Panc1 (cell line): ENCODE measurements at places on chromosomes 2 and 18.

- DNase-seq = no peak
Observed at GRCh38 chr2:30321466-30321865, 90.1 kb downstream of the LBH start.

GRCh38 chr2:158973116-158973956 is 4.9 kb downstream of the TANC1 start:
- DNase-seq = no peak

- DNase-seq = no peak
Observed at GRCh38 chr2:16303761-16304160, 361.9 kb downstream of the CYRIA start.

DNA sequence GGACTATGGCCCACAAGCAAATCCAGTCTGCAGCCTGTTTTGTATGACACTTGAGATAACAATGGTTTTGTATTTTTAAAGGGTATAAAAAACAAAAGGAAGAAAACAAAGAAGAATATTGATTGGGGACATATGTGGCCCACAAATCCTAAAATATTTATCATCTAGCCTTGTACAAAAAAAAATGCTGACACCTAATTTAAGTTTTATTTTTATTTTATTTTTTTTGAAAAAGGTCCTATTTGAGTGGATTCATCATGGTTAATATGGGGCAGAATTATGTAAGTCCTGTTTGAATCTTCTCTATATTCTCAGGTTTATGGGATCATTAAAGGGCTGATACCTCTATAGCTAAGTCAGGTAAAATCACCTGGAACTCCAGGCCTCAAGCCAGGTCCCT is 525.7 kb downstream of the LRP1B start:
- DNase-seq = no peak

DNA sequence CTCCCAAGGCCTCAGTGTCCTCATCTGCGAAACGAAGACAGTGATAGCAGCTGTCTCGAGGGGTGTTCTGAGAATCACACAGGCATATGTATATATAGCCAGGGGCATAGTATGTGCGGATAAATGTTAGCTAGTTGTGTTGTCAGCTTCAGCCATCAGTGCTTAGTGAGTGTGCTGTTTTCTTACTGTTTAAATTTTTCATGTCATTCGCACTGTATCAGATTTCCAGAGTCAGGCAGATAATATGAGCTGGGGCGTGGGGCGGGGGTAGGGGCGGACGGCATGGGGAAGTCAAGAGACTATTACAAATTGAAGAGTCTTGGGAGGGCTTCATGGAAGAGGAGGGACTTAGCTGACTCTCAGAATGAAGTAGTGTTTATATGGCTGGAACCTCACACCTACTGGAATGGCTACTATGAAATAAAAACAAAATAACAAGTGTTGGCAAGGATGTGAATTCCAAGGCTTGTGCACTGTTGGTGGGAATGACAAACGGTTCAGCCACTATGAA is 7.0 kb downstream of the TRAPPC12 start:
- no peak for DNase-seq

- DNase-seq = no peak
Observed at GRCh38 chr2:206642075-206643025, at the start of gene FAM237A. Gene FAM237A (plus strand): TSS chr2:206642487. CDS start chr2:206644237, 1,750 bp downstream.

GRCh38 chr2:171630812-171631626 is 56.2 kb upstream of the DYNC1I2 start:
- DNase-seq = no peak

DNA sequence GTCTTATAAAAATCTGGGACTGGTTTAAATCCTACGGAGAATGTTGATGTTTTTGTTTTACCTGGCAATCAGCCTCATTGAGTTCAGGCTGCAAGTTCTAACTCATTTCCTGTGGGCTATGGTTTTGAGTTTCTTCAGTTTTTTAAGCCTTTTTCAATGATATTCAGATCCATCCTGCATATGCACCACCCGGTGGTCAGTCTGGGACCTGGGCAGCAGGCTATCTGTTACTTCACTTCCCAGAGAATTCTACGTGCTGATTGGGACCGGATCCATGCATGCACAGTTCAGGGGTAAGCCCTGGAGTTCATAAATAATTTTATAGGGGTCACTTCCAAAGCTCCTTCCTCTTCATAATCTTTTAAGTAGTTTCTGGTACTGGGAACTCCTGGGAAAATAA is 339.2 kb upstream of the HNRNPA3 start:
- DNase-seq = no peak

DNA sequence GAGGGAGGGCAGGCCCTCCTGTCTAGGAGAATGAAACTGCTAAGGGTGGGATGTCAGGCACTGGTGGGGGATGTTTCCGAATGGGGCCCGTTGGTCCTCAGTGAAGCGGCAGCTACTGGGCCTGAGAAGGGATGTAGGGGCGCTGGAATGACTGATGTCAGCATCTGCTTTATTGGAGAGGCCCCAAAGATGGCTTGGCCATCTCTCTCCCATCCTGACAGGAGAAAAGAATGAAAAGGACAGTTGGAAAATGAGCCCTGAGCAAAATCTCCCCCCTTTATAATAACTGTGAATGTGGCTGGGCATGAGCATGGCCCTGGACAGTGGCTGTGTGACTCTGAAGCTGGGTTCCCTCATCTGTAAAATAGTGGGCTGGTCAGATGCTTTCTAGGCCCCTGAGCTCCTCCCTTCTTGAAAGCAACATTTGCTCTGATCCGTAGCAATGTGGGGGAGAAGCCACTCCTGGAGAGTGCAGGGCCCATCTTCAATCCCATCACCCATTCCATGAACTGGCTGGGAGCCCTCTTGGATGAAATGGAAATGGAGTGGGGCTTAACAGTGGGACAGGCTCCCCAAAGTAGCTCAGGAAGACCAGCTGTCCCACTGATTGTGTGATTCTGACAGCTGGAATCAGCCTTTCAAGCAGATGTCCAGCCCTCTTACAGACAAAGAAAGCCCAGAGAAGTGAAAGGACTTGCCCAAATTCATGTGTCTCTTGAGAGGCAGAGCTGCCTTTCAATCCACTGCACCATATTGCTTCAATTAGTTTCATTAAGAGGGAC is 232.7 kb upstream of the SMAD2 start:
- DNase-seq = no peak

GRCh38 chr2:167575276-167575675 is 672.1 kb downstream of the STK39 start:
- DNase-seq = no peak

GRCh38 chr2:39246382-39246980 is 2.7 kb upstream of the CDKL4 start:
- DNase-seq = no peak

DNA sequence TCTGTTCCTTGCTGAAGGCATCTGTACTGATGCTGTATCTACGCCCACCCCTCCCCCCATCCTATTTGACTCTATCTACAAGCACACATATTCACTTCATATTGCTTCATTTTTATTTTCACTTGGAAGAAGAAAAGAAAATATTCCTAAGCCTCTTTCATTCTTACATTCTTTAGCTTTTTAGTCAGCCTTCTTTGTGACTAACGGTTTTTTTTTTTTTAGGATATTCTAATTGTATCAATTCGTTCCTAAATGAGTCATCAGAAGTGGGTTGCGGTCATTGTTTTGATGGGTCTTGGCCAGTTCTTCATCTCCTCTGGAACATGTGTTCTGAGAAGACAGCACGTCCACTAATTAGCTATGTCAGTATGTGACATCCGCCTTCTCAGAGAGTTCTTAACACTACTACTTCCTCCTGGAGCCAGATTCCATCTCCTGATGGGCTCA is 88.7 kb downstream of the MYO1B start:
- no peak for DNase-seq

- DNase-seq = no peak
Observed at GRCh38 chr2:15808944-15809343, 131.4 kb upstream of the MYCN start.

DNA sequence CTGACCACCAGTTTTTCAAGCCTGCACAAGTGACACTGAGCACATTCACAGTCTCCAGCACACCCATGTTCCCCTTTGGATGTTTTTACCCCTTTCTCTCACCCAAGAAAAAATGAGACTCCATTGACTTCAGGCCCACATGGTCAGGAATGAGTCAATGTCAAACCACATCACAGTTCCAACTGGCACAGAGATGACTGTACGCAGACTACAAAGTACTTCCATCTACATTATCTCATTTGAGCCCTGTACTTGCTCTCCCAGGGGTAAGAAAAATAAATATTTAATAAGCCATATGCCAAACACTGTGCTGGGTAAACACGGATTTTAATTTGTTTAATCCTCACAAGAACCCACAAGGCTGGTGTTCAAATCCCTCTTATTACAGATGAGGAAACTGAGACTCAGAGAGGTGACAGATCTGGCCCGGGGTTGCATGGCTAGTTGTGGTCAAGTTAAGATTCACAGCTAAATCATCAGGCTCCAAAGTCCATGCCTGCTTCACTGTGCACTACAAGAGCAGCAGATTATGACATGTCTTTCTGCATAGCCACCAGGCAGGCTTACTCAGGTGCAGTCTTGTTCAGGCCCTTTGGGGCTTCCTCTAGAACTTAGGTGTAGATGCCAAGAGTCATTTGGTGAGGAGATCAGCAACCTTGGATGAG is 106.1 kb downstream of the TXNL1 start:
- DNase-seq = no peak

DNA sequence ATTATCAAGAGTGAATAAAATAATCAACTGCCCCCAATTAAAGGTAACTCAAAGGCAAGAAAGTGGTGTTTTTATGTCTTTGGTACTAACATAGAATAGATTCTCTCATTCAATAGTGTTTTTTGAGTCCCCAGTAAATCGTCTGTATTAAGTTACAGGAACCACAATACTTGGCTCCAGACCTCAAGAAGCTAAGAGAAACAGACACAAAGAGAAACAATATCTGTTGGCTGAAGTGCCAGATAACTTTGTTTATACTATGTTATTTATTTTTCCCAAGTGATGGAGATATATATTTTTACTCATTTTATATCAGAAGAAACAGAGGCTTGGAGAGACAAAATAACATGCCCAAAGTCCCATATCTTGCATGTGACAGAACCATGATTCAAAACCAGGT is 201.7 kb upstream of the HNRNPA3 start:
- DNase-seq = no peak

DNA sequence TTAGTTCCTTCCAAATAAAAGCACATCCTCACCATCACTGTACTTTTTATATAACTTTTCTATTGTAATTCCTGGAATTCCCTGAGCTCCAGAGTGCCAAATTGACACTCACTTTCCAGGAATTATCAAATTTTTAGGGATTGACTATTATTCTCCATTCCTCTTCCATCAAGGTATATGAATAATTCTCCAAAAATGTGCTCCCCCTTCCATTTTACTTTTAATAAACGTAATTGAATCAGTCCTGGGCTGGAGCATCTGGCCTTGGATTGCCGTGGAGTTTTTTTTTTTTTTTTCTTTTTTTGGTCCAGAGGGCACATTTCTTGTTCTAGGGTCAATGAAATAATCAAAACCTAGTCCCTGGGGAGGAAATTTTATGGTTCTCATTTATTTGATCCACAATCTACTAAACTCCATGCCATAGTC is 304.3 kb downstream of the CDCA7 start:
- no peak for DNase-seq

- DNase-seq = no peak
Observed at GRCh38 chr2:69097148-69097610, 84.2 kb downstream of the ANTXR1 start.

- DNase-seq = no peak
Observed at GRCh38 chr18:32177530-32177929, 12.3 kb upstream of the MEP1B start.

GRCh38 chr2:58734365-58734764 is 493.2 kb upstream of the FANCL start:
- peak; percentile 69 for DNase-seq

GRCh38 chr2:155841442-155841841 is 491.1 kb downstream of the NR4A2 start:
- DNase-seq = no peak

GRCh38 chr2:213057977-213058376 is 93.4 kb downstream of the IKZF2 start:
- DNase-seq = no peak

DNA sequence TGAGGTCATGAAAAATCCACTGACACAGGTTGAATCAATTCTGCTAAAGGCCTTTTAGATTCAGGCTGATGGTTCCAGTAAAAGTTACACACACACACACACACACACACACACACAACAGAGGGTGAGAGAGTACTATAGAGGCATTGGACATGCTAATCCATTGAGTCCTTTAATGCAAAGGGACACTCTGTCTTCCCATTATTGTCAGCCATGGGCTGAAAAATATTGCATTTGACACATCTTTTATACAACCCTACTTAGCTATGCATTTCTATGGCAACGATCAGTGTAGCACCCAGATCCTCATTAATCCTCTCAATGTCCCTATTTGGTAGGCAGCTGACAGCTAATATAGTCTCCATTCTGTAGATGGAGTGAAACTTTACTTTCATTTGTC is 440.8 kb upstream of the RGPD4 start:
- no peak for DNase-seq

DNA sequence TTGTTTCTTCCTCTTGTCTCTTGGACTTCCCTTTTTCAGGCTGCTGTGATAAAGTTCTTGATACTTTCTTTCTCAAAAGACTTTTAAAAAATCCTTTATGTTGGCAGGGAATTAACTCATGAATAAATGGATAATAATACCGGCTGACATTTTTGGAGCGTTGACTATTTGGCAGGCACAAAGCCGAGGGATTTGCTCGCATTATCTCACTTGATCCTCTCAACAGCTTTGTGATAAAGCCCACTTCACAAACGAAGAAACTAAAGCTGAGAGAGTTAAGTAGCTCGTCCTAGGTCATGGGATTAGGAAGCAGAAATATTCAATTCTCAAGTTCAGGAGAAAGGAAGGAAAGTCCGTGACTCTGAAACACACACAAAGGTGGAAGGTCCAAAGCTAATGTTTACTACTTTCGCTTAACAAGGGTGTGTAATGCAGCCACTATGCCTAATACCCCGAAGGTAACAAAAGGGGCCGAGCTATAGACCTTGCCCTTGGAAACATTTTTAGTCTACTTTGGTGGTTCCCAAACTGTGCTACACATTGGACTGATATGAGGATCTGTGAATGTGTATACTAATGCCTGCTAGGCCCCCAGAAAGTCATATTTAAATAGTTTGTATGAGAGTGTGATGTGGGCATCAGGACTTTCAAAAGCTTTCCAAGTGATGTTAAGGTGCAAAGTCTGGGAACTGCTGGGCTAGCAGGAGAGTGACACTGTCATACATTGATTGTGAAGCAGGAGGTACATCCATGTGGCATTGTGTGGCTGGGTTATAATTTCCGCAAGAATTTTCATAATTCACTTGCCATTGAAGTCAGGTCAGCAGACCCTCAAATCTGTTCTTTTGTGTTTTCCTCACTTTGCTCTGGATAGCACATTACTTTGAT is 508.4 kb downstream of the PLCL1 start:
- no peak for DNase-seq

GRCh38 chr2:230714136-230714480 is 1.5 kb downstream of the CAB39 start:
- no peak for DNase-seq

GRCh38 chr2:41928526-41928925 is 119.3 kb upstream of the PKDCC start:
- DNase-seq = no peak

DNA sequence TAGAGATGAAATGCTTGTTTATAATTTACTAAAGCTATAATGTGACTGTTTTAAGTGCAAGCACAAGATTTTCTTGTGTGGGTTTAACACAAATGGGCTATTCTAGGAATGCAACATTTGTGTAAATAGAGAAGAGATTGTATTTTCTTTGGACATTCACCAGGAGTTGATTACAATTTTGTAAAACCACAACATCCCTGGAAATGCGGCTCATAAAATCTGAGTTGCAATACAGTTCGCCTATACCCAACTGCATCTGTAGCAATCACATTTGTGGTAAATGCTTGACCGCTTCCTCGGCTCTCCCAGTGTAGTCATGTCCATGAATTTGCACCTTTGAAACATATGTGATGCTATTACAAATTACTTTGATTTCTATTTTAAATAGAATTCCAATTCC is 348.7 kb upstream of the CDH20 start:
- no peak for DNase-seq

- no peak for DNase-seq
Observed at GRCh38 chr2:219512524-219513216, 1.6 kb upstream of the ASIC4 start.
